ENCODE measurements at places on chromosomes 12 and 14.
A peak's percentile ranks its signal among the peaks of the same experiment; 100 is the strongest.

- DNase-seq, result no peak
Measured at GRCh38 chr14:104143521-104144452, 5.4 kb downstream of the KIF26A start.

DNA sequence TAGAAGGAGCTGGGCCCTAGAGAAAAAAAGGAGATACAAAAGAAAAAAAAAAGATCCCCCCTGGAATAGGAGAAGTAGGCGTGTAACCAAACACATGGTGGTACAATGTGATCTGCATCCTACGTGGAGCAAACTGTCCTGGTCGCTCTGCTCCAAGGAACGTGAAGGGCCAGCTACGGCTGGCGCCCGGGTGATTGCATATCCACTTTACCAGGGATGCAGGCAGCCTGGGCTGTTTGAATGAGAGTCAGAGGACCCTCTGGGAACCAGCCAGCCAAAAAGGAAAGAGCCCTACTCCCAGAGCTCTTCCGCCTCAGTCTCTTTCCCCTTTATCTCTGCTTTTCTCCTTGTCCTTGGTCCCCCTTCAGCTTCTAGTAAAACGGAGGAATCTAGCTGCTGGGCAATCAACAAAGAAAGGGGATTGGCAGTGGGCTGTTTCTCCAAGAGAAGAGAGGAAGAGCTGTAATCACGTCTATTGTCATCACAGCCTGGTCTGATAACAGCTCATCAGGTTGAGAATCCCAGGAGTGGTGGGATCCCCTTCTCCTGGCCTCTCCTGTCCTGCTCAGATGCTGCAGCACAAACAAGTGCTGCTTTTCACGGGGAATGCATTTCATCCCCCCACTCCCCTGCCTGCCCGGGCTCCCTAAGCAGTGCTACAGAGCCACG is 156.0 kb downstream of the ADCK1 start:
- no peak for DNase-seq

DNA sequence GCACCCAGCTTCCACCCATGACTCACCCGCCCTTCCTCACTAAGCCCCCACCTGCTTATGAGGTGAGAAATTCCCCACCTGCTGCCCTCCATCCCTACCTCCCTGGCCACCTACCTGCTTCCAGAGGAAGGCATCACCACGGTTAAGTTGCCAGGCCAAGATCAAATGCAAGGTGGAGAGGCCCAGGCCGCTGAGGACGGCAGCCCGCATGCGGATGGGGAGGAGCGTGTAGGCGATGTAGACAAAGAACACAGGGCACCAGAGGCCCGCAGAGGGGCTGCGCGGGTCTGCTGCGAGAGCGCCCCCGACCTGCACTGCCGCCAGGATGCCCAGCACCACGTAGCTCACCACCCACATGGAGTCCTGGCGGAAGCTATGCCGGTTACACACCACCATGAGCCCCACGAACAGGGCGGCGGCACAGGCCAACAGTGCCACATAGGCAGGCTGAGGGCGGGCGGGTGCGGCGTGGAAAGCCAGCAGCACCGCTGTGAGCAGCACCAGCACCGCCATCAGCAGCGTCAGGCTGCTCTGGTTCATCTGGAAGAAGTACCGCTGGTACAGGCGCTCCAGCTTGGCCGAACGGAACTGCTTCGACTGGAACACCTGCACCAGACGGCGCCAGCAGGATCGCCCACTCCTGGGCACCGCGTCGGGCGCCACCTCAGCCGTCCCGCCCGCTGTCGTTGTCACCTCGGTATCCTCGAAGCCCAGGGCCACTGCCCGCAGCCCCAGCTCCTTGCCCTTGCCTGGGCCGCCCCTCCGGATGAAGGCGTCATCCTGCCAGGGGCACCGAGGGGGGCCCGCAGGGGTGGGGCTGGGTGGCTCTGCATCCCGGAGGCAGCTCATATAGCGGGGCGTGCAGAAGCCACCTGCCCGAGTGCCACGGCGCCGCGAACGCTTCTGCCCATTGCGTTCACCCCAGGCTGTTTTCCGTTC is 6.2 kb downstream of the ADCY6 start:
- DNase-seq, result no peak

GRCh38 chr12:15336768-15337553 is 14.7 kb downstream of the PTPRO start:
- DNase-seq, result peak; percentile 29

- DNase-seq, result no peak
Measured at GRCh38 chr14:73235531-73236155, 1.7 kb upstream of the PAPLN start.

DNA sequence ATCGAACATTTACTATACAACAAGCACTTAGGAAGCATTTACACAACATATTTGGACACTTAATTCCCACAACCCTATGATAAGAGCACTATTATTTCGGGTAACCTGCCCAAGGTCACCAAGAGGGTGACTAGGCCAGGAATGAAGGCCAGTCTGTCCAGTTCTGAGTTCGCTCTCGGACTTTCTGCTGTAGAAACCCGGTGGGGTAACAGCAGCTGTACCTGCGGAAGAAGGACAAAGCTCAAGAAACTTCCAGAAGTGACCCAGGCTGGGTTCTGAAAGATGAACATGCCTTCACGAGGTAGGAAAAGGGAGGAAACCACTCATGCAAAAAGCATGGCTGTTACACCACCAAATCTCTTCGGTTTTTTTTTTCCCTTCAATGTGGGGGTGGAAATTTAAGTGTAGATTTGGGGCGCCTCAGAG is 10.8 kb downstream of the PLA2G1B start:
- DNase-seq, result no peak

GRCh38 chr14:75986439-75986765 is 839 bp downstream of the IFT43 start:
- DNase-seq, result no peak

DNA sequence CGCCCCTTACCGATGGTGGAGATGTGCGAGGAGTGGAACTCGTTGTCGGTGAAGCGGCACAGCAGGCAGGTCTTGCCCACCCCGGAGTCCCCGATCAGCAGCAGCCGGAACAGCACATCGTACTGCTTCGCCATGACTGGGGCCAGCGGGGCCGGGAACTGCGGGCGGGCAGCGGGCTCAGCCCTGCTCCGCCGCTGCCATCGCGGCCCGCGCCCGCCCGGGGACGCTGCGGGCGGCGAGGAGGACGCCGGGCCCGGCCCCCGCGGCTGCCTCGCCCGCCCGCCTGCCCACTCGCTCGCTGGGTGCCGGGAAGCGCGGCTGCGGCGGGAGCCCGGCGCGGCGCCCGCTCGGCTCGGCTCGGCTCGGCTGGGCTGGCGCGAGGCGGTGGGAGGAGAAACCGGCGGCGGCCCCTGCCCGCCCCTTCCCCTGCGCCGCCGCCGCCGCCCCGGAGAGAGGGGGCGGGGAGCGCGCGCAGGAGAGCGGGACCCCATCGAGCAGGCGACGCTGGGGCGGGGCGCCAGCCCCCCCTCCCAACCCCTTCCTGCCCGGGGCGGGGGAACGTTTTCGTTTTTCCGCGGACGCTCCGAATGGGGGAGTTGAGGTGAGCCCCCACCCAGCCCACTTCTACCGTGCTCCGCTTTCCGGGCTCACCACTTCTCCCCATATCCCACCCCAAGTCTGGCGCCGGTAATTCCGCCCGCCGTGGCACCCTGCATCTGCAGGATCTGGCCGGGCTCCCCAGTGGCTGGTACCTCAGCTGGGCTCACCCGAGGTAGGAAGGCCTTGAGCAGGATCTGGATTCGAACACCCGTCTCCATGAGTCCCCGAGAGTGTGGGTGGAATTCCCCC is at the start of gene RAB15:
RAB15 (minus strand) TSS at position 394 of the 849 bp plus-strand sequence; CDS start at position 134, 260 bp downstream.
- no peak for DNase-seq

- DNase-seq, result no peak
Measured at GRCh38 chr12:48813465-48814261, 4.6 kb upstream of the CACNB3 start.

DNA sequence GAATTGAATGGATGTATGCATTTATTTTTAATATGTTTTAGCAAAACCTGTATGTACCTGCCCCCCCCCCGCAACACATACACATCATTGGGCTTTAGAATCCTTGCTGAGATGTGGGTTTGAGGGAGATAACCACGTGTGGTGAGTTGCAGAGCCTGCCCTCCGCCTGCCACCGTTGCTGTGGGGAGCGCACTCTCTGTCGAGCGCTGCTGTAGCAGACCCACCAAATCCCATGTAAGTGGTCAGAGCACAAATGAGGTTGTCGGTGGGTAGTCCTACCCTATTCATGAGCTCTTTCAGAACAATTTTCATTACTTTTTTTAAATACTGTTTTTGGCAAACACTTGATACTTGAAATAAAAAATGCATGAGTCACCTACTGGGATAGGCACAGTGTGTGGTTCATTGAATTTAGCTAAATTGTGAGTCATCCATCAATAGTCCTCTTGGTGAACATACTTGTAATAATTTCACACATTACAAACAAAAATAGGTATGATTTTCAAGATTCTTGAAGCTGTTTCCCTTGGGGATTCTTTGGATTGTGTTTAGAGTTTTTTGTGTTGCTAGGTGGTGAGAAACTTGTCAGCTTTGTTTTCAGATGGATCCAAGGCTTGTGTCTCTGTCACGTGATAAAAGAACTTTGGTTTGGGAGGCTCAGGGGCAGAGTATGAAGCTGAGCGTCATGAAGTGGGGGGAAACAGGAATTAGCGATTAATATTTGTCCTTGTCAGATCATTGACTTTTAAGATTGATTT is 107.6 kb downstream of the PTCSC3 start:
- DNase-seq, result peak; percentile 54

- DNase-seq, result no peak
Measured at GRCh38 chr12:54549774-54550451, 512 bp downstream of the PDE1B start.

GRCh38 chr12:102824218-102824835 is 92.7 kb downstream of the PAH start:
- DNase-seq, result no peak

DNA sequence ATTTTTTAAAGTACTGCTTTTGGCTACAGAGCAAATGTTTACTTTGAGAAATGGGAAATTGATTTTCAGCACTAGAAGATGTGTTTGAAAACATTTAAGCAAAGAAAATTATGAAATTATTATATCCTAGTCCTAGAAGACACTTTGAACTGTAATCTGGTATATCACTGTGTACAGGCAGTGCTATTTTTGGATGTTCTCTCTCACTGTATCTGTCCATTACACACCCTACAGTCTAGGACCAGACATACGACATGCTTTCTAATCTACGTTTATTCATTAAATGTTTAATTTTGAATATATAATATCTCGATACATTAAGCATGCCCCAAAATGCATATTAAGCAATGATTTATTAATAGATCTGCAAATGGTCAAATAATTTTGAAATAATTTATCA is 82.5 kb downstream of the ST8SIA1 start:
- no peak for DNase-seq

- DNase-seq, result no peak
Measured at GRCh38 chr12:118734266-118734665, 247.1 kb upstream of the SRRM4 start.

GRCh38 chr12:100169345-100169744 is 26.7 kb upstream of the BLTP3B start:
- DNase-seq, result no peak

DNA sequence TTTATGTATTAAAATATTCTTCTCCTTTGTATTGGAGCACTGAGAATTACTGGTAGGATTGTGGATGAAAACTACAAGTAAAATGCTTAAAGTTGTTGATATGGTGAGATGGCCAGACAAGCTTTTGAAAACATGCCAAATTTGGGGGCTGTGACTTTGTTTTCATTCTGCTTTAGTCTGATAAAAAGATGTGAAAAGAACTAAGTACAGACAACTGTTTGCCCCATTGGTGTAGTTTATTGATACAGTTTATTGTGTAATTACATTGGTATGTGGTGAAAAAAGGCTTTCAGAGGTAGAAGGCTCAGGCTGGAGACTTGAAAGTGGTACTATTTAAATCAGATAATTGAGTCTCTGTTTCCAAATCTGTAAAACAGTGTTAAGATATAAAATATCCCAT is 746.8 kb downstream of the DIO2 start:
- no peak for DNase-seq

GRCh38 chr14:73789989-73790581 is 61.5 kb upstream of the PTGR2 start:
- peak; percentile 89 for DNase-seq

Measured in AG04449 (cell line).